ENCODE measurements at places on chromosomes 4 and X.

DNA sequence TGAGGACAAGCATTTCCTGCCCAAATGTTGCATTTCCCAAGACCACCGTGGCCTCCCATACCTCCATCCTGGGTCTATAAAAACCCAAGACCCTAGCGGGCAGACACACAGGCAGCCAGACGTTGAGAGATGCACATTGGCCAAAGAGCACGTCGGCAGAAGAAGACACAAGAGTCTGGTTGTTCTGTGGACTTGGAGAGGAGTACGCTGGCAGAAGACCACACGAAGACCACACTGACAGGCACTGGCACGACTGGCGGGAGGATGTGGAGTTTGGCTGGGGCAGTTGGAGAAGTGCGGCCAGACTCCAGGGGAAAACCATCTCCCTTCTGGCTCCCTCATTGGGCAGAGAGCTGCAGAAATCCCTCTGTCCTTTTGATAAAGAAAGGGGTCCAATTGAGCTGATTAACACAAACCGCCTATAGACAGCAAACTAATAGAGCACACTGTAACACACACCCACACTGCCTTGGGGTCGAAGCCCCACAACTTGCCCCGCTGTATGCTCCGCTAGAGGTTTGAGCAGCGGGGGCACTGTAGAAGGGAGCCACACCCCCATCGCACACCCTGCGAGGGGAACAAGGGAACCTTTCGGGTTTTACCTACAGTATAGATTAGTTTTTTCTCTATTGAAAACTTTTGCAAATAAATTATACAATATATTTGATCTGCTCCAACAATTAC lies 376.7 kb upstream of the KLHL4 start:
- DNase-seq: no peak

GRCh38 chr4:26261405-26261804 lies 59.4 kb upstream of the RBPJ start:
- no peak for DNase-seq

DNA sequence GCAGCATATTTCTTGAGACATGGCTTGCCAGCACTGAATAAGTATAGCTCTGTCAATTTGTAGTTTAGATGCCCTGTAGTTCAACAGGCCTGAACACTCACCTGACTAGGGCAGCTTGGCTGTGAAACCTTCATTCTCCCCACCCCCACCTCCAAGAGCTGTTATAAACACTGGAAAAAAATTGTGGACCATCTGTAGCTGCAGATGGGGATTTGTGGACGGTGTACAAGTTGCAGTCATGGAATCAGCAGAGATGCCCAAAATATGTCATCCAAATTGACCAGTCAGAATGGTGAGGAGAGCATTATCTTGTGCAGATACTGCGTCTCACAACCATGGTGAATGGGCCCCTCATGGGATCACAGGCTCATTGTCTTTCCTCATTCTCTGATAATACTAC lies 76.2 kb upstream of the PAQR3 start:
- peak; percentile 18 for DNase-seq

GRCh38 chrX:7711167-7711566 lies 131.8 kb upstream of the VCX start:
- no peak for DNase-seq

- DNase-seq: no peak
Measured at GRCh38 chr4:147865926-147866325, 134.0 kb downstream of the ARHGAP10 start.

GRCh38 chr4:72631296-72631695 lies 62.3 kb upstream of the ADAMTS3 start:
- no peak for DNase-seq

DNA sequence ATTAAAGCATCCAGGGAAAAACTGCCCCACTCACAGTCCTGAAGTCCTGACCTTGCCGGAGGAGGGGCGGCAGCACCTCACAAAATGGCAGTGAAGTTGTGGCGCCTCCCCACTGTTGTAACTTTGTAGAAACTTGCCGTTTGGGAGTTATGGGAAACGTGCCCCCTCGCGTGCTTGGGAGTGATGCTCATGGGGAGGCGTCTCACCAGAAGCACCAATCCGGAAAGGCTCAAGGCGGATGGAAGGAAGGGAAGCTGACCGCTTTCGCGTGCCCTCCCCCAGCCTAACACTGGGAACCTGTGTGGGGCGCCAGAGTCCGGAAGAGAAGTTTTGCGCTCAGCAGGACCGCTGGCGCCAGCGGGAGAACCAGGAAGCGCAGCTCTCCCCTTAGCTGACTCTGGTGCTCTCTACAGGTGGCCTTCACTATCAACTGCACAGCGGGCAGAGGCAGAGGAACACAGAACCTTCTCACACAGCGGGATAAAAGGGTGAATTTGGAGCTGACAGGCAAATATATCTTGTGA lies at the start of the genes CT45A10 and SAGE1:
Gene CT45A10 (minus strand): TSS at position 151 of the 524 bp plus-strand sequence. CDS start 8,100 bp downstream, outside the sequence.
Gene SAGE1 (plus strand): TSS at position 423 of the 524 bp plus-strand sequence. CDS start 2,527 bp downstream, outside the sequence.
- DNase-seq: no peak

- DNase-seq: no peak
Measured at GRCh38 chr4:54484383-54484782, 173.4 kb upstream of the KIT start.

Measured in NCI-H446 treated with DMSO at 0.1 percent for 48 hours (cell line).